ENCODE measurements at places on chromosomes 3 and 15. TPM values are rescaled to one million over a fixed set of nuclear protein-coding genes. Genes with fewer than 3 reads are reported as not detected.

RASL12 gene
- total RNA-seq = not detected

AHSG gene
- total RNA-seq = not detected

DNA sequence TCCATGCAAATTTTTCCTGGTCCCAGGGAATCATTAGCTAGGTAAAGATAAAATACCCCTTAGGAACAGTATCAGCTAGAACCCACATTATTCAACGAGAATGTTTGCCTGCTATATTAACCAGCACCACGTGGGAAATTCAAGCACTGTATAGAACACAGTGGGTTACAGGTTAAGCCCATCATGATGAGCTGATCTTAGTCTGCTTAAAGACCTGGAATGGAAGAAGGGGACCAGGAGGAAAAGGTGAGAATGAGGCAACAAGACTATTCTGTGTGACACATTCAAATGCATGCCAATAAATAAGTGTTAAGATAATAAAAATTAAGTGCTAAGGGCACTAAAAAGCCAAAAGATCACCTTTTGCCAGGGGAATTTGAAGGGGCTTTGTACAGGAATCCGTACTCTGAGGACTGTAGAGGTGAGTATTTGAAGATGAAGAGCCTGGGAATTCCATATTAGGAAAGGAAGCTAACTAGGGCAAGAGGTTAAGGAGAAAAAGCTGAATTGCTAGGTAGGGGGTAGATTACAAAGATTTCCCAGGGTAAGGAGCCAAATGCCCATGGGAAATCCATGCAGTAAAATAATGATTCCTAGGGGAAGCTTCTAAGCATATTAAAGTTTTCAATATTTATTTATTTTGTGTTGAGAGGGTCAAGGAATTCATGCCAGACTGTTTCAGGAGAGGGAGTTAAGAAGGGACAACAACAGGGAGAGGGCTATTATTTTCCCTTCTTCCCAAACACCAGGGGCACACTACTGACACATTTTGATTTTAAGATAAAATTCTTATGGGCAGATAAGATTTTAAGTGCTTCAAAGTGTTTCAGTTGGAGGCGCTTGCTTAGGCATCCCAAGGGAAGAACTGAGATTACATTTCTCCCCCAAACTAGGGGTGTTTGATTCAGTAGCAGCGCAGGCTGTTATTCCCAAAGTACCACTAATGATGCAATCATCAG, 2.3 kb upstream of the MED12L start:
- no peaks in the 10 kb centered on the region for H3K36me3 ChIP-seq
- no peak overlapping the region for H3K4me3 ChIP-seq
- peaks cover 11% of the 10 kb centered on the region for H3K4me1 ChIP-seq
- no peak for DNase-seq

DNA sequence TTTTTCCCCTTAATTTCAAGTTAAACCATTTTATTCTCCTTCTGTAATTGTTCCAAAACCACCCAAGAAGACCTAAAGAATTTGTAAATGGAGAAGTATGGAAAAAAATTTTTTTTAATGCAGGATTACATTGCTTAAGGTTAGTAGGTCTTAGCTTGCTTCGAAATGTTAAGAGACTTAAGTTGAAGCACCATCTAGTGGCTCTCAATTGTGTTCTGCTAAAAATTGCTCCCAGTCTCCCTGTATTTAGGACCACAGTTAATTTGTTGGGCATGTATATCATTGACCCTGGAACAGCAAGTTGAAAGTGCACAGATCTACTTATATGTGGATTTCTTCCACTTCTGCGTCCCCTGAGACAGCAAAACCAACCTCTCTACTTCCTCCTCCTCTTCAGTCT, 32.4 kb downstream of the CD200R1L start:
- H3K36me3 ChIP-seq = peaks cover 4% of the 10 kb centered on the region
- no peak for DNase-seq
- no peak overlapping the region for H3K27ac ChIP-seq
- no peaks in the 10 kb centered on the region for H3K27me3 ChIP-seq
- peaks cover 29% of the 10 kb centered on the region for H3K4me1 ChIP-seq
- no peak overlapping the region for H3K4me3 ChIP-seq

DNA sequence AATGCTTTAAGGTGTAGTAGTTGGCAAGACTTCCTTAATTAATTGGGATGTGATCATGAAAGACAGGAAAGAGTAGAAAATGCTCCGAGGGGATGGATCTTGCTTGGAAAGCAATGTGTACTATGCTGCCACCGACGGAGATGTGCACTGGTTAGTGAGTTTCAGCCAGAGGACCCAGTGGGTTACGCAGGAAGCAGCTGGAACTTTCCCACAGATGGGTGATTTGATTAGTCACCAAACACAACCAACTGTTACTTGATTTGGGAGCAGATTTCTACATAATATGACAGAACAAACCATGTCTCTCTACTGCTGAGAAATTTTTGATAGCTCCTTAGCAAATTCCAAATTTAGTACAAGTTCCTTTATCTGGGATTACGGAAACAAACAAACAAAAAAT, 245.4 kb upstream of the MCTP2 start:
- peaks cover 20% of the 10 kb centered on the region for H3K4me1 ChIP-seq
- no peaks in the 10 kb centered on the region for H3K27me3 ChIP-seq
- H3K27ac ChIP-seq = no peak overlapping the region
- H3K36me3 ChIP-seq = no peaks in the 10 kb centered on the region
- H3K4me3 ChIP-seq = no peak overlapping the region
- no peak for DNase-seq

SPINK8 gene
- not detected for total RNA-seq

DNA sequence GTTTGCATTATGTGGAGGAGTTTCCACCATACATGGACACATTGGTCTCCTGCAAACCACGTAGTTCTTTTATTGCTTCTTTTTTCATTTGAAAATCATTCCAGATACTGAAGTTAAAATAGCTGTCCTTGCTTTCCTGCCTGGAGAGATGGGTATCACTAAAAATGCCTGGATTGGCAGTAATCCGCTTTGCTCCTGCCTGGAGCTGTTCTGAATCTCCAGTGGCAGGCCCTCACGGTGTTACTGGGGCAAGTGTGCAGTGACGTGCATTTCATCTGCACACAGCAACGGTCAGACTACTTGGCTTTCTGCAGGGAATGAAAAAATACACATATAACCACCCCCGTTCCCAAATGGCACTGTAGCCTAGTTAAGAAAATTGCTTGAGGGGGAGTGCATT, 272.9 kb downstream of the IL5RA start:
- peaks cover 3% of the 10 kb centered on the region for H3K27me3 ChIP-seq
- no peaks in the 10 kb centered on the region for H3K4me1 ChIP-seq
- no peaks in the 10 kb centered on the region for H3K36me3 ChIP-seq
- H3K27ac ChIP-seq = no peak overlapping the region

- peaks cover 64% of the 10 kb centered on the region for H3K36me3 ChIP-seq
- no peak for DNase-seq
- no peak overlapping the region for H3K27ac ChIP-seq
- H3K4me3 ChIP-seq = no peak overlapping the region
Observed at GRCh38 chr15:34358367-34358766, 8.6 kb downstream of the LPCAT4 start.

GRCh38 chr3:149266736-149267135, 45.1 kb upstream of the CP start:
- DNase-seq = no peak
- H3K4me3 ChIP-seq = no peak overlapping the region
- H3K36me3 ChIP-seq = no peaks in the 10 kb centered on the region

GRCh38 chr15:82709421-82710207, at the start of gene AP3B2:
Gene AP3B2, minus strand, starts transcription at chr15:82709875. Its CDS starts 169 bp downstream, at chr15:82709706.
- H3K4me3 ChIP-seq = peak within 1 kb of the TSS; percentile 71
- H3K27me3 ChIP-seq = peaks cover 32% of the 10 kb centered on the region
- no peak within 1 kb of the TSS for H3K27ac ChIP-seq
- DNase-seq = peak; percentile 61
- H3K36me3 ChIP-seq = no peaks in the 10 kb centered on the region

- H3K27me3 ChIP-seq = no peaks in the 10 kb centered on the region
- H3K4me1 ChIP-seq = peaks cover 55% of the 10 kb centered on the region
- H3K36me3 ChIP-seq = no peaks in the 10 kb centered on the region
- no peak for DNase-seq
Observed at GRCh38 chr3:33799202-33799551, 747 bp downstream of the PDCD6IP start.

ITIH1 gene
- total RNA-seq = not detected

DNA sequence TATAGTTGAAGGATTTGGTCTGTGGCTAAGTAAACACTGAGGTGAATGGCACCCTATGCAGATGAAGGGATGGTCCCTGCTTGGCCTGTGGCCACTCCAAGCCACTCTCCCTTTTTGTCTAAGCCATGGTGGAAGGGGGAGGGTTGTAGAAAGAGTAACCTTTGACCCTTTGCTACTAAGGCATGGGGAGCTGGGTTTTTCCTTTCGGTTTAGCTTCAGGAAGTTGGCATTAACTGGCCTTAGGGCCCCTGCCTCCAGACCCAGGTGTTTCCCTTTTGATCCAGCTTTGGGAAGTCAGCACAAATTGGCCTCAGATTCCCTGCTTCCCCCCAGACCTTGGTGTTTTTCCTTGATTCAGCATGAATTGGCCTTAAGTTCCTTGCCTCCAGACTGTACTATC, 49.5 kb downstream of the EFCAB12 start:
- no peak for DNase-seq
- H3K36me3 ChIP-seq = no peaks in the 10 kb centered on the region
- peaks cover 3% of the 10 kb centered on the region for H3K4me1 ChIP-seq

DNA sequence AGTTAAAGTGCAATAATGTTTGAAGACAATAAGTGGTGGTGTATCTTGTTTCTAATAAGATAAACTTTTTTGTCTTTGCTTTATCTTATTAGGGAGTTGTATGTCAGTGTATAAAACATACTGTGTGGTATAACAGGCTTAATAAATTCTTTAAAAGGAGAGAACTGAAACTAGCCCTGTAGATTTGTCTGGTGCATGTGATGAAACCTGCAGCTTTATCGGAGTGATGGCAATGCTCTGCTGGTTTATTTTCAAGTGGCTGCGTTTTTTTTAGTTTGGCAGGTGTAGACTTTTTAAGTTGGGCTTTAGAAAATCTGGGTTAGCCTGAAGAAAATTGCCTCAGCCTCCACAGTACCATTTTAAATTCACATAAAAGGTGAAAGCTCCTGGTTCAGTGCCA, 2.7 kb downstream of the RPL15 start:
- H3K4me1 ChIP-seq = peaks cover 48% of the 10 kb centered on the region
- no peaks in the 10 kb centered on the region for H3K27me3 ChIP-seq
- peak overlapping the region; percentile 16 for H3K4me3 ChIP-seq
- no peak for DNase-seq
- peaks cover 11% of the 10 kb centered on the region for H3K36me3 ChIP-seq

GPR87 gene
- not detected for total RNA-seq

- H3K4me1 ChIP-seq = peaks cover 5% of the 10 kb centered on the region
- DNase-seq = no peak
- peaks cover 35% of the 10 kb centered on the region for H3K36me3 ChIP-seq
- H3K27ac ChIP-seq = no peak overlapping the region
- no peak overlapping the region for H3K4me3 ChIP-seq
Observed at GRCh38 chr15:67794832-67795574, 30.3 kb upstream of the SKOR1 start.

SMCO1 gene
- total RNA-seq = not detected

- peaks cover 1% of the 10 kb centered on the region for H3K4me1 ChIP-seq
- H3K36me3 ChIP-seq = no peaks in the 10 kb centered on the region
Observed at GRCh38 chr3:134075846-134076245, 46.1 kb upstream of the SLCO2A1 start.

DNA sequence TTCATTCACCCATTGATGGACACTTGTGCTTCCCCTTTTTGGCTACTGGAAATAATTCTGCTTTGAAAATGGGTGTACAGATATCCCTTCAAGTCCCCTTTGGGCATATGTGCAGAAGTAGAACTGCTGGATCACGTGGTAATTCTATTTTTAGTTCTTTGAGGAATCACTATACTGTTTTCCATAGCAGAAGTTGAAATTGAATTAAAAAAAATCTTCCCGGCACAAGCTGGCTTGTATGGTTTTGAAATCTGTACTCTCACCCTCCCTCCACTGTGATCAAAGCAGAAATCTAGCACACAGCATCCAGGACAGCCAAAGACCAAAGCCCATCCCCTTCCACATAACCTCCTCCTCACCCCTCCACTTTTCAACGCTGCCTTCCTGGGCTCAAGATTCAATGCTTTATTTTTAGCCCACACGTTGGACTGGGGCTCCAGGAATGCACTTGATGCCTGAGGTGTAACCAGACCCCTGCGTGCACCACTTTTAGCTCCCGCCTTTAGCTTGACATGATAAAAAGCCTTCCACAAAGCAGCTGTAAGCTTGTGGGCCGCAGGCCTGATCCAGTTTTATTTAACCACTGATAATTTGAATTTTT, 29.9 kb downstream of the TMEM40 start:
- H3K27ac ChIP-seq = no peak overlapping the region
- peaks cover 11% of the 10 kb centered on the region for H3K27me3 ChIP-seq
- H3K4me1 ChIP-seq = no peaks in the 10 kb centered on the region
- no peaks in the 10 kb centered on the region for H3K36me3 ChIP-seq
- H3K4me3 ChIP-seq = no peak overlapping the region
- DNase-seq = no peak

GRCh38 chr15:77535845-77536244, 96.9 kb downstream of the LINGO1 start:
- H3K4me1 ChIP-seq = no peaks in the 10 kb centered on the region
- no peak overlapping the region for H3K4me3 ChIP-seq
- no peak for DNase-seq
- peaks cover 20% of the 10 kb centered on the region for H3K27me3 ChIP-seq
- no peaks in the 10 kb centered on the region for H3K36me3 ChIP-seq

DNA sequence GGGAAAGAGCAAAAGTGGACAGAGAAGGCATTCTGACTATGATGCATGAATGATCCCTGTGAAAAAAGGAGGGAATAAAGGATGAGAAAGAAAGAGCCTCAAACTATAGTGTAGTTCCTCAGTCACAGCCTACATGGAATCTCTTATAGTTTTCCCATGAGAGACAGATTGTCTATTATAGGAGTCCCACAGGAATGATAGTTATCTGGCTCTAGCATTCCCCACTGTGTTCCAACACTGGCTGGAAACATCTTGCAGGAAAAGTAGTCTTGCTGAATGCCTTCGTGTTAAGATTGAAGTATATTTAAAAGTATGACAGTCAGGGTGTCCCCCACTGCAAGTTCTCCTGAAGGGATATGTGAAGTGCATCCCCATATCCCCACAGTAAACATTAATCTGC, 641.5 kb upstream of the NECTIN3 start:
- H3K27ac ChIP-seq = no peak overlapping the region
- H3K4me1 ChIP-seq = no peaks in the 10 kb centered on the region
- no peak overlapping the region for H3K4me3 ChIP-seq
- no peaks in the 10 kb centered on the region for H3K36me3 ChIP-seq
- peaks cover 3% of the 10 kb centered on the region for H3K27me3 ChIP-seq
- DNase-seq = no peak

GRCh38 chr15:75161917-75162414, 39.7 kb upstream of the C15orf39 start:
- H3K36me3 ChIP-seq = no peaks in the 10 kb centered on the region
- no peak for DNase-seq
- H3K27me3 ChIP-seq = no peaks in the 10 kb centered on the region
- peaks cover 8% of the 10 kb centered on the region for H3K4me1 ChIP-seq
- no peak overlapping the region for H3K27ac ChIP-seq
- H3K4me3 ChIP-seq = no peak overlapping the region

COLQ gene
- total RNA-seq = 2.9 TPM

GRCh38 chr3:142065344-142065743, 84.0 kb downstream of the TFDP2 start:
- no peaks in the 10 kb centered on the region for H3K4me1 ChIP-seq
- no peak for DNase-seq
- H3K36me3 ChIP-seq = no peaks in the 10 kb centered on the region
- no peak overlapping the region for H3K27ac ChIP-seq

All from naive thymus-derived CD8-positive, alpha-beta T cell (primary cell).